ENCODE measurements at places on chromosomes 12 and 14. TPM values are rescaled to one million over a fixed set of nuclear protein-coding genes. Genes with fewer than 3 reads are reported as not detected.

IAPP gene
- total RNA-seq: 0.10 TPM

LRRC10 gene
- not detected for total RNA-seq

BATF gene
- 0.26 TPM for total RNA-seq

MAP3K9 gene
- 0.07 TPM for total RNA-seq

MMP14 gene
- total RNA-seq: 445 TPM

PAN2 gene
- total RNA-seq: 30.9 TPM

HNRNPA1 gene
- 210 TPM for total RNA-seq

KANSL2 gene
- total RNA-seq: 33.4 TPM

CYP46A1 gene
- 0.33 TPM for total RNA-seq

GALNT16 gene
- 1.7 TPM for total RNA-seq

AGAP2 gene
- 0.20 TPM for total RNA-seq

MIPOL1 gene
- 16.3 TPM for total RNA-seq

PIWIL1 gene
- not detected for total RNA-seq

TAPBPL gene
- total RNA-seq: 7.6 TPM

ENDOU gene
- total RNA-seq: 0.40 TPM

TRIAP1 gene
- 16.9 TPM for total RNA-seq

SLC7A8 gene
- 8.0 TPM for total RNA-seq

HOXC10 gene
- not detected for total RNA-seq

CEBPE gene
- not detected for total RNA-seq

CAPZA3 gene
- total RNA-seq: not detected

VRTN gene
- not detected for total RNA-seq

FIGNL2 gene
- under 0.01 TPM for total RNA-seq

REP15 gene
- total RNA-seq: 2.4 TPM

RPS6KL1 gene
- 0.43 TPM for total RNA-seq

ANKLE2 gene
- 52.3 TPM for total RNA-seq

AQP2 gene
- total RNA-seq: not detected

SUSD6 gene
- 18.9 TPM for total RNA-seq

TROAP gene
- 3.4 TPM for total RNA-seq

KRT75 gene
- not detected for total RNA-seq

HOTAIR gene
- not detected for total RNA-seq

ERG28 gene
- total RNA-seq: 5.3 TPM

RAPGEF3 gene
- 3.9 TPM for total RNA-seq

L2HGDH gene
- 4.8 TPM for total RNA-seq

CIROP gene
- not detected for total RNA-seq

PTPRO gene
- total RNA-seq: 2.2 TPM

MAP4K5 gene
- 71.9 TPM for total RNA-seq

ZNF664 gene
- total RNA-seq: 49.0 TPM

DIO2 gene
- 18.7 TPM for total RNA-seq

IRAK3 gene
- total RNA-seq: 9.0 TPM

TAC3 gene
- total RNA-seq: not detected

KCNK10 gene
- total RNA-seq: not detected

SLC5A8 gene
- total RNA-seq: not detected

TMEM63C gene
- 0.17 TPM for total RNA-seq

All from smooth muscle cell of the pulmonary artery (primary cell).